ENCODE measurements at places on chromosomes 7 and 10.
A peak's percentile ranks its signal among the peaks of the same experiment; 100 is the strongest.

DNA sequence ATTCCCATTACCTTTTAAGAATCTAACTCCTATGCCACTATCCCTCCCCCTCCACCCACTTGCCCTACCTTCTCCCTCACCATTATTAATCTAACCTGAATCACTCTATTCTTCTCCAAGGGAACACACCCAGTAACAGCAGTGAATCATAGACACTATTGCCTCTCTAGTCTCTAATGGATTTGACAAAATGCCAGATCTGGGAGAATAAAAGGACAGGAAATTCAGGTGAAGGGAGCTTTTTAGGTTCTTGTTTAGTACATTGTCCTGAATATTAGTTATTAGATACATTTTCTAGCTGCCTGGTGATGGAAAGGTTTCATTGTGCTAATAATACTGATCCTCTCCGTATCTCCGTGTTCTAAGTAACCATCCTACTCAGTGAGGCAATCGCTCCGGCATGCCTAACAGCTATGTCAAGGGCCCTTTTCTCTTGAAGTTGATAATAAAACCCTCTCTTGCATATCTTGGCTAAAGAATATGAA is 4.1 kb upstream of the SFR1 start:
- no peak for DNase-seq

GRCh38 chr10:34667177-34667576 is 147.9 kb downstream of the PARD3 start:
- no peak for DNase-seq

DNA sequence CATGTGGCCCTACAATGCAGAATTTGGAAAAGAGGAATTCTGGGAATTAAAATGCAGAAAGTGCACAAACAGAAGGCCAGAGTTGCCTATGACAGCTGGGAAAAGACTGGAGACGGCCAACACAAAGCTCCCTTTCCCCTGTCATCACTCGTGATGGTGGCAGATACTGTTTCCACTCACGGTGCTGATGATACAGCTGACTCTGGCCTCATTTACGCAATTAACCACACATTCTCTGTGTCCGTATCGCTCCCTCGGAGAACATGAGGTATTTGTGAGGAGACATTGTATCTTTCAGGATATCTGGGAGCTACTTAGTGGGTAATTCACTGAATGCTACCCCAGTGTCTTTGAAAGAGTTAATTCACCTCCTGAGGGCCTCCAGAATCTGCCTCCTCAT is 172.8 kb downstream of the TAX1BP1 start:
- DNase-seq = no peak

DNA sequence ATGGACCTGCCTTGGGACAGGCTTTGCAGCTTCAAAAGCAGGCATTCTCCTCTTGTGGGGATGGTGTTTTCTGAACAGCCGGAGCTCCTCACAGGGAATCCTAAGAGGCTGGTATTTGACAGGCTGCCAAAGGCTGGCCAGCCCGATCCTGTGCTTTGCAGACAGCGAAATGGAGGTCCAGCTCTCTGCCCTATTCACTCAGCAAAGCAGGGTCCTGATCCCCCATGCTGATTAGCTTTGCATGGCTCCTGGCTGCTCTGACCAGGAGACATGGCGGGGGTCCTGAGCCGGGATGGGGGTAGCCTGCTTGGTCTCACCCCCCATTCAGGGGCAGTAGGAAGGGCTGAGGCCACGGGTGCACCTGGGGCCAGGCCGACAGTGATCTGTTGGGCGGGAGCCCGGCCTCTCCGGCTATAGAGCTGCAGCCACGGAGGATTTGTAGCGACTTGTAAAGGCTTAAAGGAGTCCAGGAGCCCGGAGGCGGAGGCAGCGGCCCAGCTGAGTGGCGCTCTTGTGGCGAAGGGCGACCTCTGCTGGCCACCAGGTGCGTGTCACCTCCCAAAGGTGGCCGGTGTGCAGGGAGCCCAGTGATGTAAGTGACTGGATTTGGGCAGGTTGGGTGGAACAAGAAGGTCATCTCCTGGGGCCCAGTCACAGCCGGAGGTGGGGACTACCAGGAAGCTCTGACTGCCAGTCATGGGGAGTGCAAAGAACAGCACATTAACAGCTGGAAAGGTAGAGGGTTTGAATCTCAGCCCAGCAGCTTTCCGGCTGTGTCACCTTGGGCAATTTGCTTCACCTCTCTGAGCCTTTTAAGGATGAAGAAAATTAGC is 126.5 kb downstream of the ZMIZ1 start:
- DNase-seq = peak; percentile 57

DNA sequence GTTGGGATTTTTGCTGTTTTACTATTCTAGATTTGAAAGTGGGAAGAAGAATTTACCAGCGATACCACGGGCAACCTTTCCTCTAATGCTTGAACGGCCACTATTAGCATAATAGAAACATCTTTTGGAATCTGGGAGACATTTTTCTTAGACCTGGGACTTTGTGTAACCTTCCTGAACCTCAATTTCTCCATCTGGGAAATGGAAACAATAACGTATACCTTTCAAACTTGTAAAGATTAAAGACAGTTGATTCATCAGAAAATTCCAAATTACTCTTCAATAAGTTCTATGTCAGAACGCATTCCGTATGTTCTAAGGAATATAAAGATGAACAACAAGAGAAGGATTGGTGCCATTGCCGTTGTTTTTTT is 453 bp upstream of the RNLS start:
- DNase-seq = no peak

DNA sequence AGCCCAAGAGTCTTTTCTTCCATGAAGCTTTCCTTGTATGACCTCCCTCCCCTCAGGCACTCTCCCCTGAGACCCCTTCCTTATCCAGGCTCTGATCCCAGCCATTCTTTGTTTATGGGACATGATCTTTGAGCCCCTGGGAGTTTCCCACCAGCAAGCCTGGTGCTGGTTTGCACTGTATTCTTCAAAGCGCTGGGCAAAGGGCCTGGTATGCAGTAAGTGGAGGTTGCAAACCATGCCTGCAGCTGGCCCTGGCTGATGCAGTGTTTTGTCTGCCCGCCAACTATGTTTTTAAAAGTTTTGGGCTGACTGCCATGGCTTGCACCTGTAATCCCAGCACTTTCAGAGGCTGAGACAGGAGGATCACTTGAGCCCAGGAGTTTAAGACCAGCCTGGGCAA is 6.8 kb upstream of the NODAL start:
- DNase-seq = no peak

DNA sequence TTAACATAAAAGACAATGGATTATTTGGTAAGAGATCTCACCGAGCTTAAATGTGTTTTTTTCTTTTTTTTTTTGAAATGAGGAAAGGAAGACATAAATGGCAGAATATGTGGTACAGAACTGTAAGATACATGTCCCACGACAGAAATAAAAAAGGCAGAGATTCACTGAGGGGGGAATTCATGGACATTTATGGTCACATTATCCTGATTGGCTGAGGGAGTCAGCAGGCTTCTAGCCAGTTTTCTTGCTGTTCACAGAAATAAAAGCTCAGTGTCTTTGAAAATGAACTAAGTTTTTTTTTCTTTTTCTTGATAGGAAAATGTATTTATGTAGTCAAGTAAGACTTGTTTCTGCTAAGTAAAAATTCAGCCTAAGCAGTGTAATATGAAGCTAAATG is 8.2 kb upstream of the FAS start:
- DNase-seq = no peak

DNA sequence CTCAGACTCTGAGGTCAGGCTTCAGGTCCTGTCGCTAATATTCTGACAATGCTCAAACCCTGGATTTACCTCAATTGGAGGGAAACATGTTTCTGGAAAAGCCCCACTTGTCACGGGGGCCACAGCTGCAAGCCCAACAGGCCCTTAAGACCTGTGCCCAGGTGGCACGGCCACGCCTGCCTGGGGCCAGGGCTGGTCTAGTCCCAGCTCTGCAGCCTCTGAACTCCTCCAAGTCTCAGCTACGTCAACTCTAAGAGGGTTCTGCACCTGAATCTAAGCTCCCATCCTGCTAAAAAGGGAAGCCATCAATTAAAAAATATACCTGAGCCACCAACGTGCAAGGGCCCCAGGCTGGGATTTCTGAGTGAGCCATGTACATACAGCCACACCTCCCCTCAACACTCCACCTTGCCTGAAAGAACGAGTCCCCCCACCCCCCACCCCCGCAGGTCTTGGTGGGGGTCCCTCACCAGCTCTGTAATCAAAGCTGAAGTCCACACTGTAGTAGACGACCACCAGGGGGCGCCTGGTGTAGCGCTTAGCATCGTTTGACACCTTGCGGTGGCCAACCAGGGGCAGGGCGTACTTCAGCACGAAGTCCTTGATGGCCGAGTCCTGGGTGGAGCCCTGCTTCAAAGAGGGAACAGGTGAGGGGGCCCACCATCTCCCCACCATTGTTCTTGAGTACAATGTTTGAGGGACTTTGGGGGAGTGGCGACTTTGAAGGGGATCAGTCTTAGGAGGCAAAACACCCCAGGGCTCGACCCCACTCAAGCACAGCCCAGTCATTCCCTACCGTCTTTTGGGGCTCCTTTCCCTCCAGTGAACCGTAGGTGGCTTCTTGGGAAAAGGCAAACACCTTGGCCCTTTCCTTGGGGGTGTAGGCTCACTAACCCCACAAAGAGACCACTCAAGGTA is 22.6 kb downstream of the PDIA4 start:
- DNase-seq = no peak

- DNase-seq = no peak
Measured at GRCh38 chr7:120550494-120551048, 277.6 kb downstream of the KCND2 start.

GRCh38 chr10:68052463-68052862 is 22.6 kb downstream of the HERC4 start:
- no peak for DNase-seq

DNA sequence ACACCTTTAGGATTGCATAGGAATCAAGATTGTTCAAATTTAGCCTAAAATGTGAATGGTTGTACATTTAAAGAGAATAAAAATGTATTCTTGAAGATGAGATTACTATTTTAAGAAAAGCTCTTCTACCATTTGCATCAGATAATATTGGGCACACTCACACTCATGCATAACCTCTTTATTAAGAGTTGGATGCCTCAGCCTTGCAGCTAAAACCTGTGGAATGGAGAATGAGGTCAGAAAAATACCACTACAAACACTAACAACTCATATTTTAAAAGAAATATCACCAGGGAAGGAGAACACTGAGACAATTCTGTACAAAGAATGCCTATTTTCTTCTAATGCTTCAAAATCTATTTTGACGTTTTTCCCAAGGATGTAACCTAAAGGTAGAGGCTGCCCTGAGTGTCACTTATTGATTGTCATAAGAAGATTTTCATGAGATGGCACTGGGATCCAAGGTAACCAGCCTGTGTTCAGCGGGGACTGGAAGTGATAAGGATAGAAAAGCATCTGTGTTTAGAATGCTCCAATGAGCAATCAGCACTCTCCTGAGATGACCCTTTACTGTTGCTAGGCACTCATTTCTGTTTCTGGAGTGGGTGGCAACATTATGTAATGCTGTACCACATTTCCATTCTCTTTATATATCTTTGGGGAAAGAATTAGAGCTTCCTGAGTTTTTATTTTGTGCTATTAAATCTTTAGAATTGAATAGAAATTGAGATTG is 26.6 kb downstream of the REEP3 start:
- peak; percentile 70 for DNase-seq

DNA sequence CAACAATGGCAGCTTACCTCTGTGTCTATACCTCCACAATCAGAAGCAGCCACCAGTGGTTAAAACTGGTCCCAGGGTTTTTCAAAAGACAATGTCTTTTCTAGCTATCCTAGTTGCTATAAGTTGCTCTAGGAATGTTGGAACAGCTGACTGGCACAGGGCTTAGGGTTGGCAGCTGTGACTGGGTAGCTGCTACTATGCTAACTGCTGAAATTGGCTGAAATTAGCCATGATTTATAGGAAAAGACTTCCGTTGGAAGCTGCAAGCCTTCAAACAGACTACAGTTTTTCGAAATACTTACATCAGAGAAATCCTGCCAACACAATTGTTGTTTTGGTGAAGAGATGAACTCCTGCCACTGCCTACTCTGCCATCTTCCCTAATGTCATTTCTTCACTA is 102.3 kb downstream of the MKX start:
- no peak for DNase-seq

DNA sequence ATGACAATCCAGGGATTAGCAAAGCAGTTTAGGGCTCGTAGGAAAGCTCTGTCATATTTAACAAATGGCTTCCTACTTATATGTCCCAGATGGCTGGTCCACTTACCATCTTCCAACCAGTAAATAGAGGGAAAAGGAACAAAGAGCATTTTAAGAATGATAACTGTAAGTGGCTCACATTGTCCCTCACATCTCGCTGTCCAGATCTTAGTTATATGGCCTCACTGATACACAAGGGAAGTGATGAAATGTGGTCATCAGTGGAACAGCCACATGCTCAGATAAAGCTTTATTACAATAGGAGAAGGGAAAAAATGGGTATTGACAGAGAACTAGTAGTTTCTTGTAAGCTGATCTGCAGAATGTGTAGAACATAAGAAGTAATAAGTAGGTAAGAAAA is 35.8 kb downstream of the IQUB start:
- no peak for DNase-seq

DNA sequence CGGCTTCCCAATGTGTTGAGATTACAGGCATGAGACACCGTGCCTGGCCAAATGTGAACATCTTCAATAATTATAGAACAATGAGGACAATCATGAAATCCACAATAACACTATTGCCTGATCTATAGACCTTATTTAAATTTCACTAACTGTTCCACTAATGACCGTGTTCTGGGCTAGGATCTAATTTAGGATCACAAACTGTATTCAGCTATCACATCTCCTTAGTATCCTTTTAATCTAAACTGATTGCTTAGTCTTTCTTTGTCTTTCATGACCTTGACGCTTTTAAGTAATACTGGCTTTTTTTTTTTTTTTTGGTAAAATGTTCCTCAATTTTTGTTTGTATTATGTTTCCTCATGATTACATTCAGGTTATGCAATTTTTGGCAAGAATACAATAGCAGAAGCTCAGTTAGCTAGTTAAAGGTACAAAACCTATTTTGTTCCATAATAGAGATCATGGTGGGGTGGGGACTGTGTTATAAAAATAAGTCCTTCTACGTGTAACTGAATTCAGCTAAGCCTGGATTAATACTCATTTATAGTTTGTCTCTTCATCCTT is 158.4 kb downstream of the AOAH start:
- no peak for DNase-seq

GRCh38 chr10:22597138-22597537 is 117.2 kb downstream of the PIP4K2A start:
- DNase-seq = no peak

- DNase-seq = no peak
Measured at GRCh38 chr10:11782793-11783557, 40.2 kb upstream of the PROSER2 start.

DNA sequence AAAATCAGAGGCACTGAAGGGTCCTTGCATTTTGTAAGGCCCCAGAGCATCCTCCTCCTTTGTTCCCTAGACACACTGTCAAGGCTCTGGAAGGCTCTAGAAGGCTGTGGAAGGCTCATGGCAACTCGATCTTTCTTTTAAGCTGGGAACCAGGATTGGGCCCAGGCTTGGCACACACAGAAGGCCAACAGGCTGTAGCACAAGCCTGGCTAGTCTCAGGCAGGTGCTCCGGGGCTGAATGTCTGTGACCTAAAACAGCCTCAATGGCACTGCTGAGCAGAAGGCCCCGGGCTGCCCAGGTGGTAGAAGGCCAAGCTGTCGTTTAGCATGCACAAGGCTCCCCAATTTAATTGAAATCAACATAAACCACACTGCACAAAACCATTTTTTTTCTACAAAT is 55.7 kb downstream of the PRKAG2 start:
- DNase-seq = no peak
